ENCODE measurements at places on chromosomes 6 and 20.

DNA sequence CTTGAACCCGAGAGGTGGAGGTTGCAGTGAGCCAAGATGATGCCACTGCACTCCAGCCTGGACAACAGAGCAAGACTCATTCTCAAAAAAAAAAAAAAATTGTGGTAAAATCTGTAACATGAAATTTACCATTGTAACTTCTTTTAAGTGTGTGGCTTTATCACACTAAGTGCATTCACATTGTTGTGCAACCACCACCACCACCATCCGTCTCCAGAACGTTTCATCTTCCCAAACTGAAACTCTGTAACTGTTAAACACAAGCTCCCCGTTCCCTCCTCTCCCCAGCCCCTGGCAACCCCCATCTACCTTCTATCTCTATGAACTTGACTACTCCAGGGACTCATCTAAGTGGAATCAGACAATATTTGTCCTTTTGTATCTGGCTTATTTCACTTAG is 29.7 kb downstream of the PDRG1 start:
- DNase-seq = peak; percentile 32

- DNase-seq = peak; percentile 84
Measured at GRCh38 chr20:2206957-2207769, 88.6 kb upstream of the TGM3 start.

DNA sequence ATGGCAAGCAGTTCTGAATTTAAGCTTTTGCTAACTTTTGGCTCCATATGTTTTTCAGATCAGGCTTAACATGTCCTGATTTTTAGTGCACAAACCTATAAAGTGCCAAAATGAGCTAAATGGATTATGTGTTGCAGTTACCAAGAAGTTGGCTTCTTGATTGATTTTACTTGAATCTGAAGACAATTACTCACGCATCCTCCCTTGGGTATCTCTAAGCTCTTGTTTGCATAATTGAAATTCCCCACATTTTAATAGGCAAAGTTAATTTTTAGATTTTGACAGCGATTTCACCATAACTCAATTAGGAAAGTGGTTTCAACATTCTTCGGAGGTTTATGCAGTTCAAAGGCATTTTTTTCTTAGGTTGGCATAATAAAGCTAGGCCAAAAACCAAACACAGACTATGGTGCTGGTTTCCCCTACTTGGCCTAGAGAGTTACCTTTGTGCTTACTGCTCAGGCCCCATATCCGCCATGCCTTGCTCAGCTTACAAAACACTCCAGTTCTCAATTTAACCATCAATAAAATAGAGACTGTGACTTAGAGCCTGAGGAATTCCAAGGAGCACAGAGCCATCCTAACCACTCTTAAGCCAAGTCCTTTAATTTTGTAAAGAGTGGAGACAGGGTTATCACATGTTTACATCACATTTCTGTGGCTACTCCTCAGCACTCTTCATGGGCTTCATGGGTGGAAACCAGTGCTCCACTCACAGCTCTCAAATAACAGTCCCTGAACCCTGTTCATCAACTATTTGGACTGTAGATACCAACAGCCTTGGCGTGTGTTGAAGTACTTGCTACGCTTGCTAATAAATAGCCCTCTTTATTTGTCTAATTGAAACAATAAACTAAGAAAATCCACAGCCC is 32.1 kb downstream of the LAMA4 start:
- no peak for DNase-seq

DNA sequence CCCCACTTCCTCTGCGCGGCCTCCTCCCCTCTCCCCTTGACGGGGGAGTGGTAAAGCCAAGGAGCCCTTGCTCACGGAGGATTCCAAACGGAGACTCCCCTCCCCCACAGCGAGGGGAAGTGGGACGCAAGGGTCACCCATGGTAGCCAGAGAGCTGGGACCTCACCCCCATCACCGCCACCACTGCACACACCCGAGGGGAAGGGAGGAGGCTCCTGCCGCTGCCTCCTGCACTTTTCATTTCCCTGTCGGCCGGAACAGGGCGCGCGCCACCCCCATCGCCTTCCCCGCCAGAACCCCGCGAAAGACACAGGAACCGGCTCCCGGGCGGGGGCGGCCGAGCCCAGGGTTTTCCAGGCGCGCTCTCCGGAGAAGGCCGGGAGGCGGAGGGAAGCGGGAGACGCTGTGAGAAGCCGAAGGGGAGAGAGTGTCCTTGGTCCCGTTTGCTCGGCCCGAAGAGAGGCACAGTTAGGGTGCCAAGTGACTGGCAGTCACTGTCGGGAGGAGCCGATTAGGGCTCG is 789 bp downstream of the CCND3 start:
- DNase-seq = peak; percentile 29

GRCh38 chr20:35120012-35120701 is 27.0 kb downstream of the EDEM2 start:
- peak; percentile 95 for DNase-seq

GRCh38 chr20:31452575-31452974 is 12.1 kb downstream of the DEFB123 start:
- DNase-seq = no peak

Measured in inflammatory macrophage treated with lipopolysaccharide for 4 hours (primary cell).